Progenitor cell of endocrine pancreas (in vitro differentiated cells): ENCODE measurements at places on chromosomes 1 and 21.

GRCh38 chr1:1431845-1432273 lies 3.6 kb upstream of the VWA1 start:
- DNase-seq, result no peak

GRCh38 chr1:206455666-206456344 lies 14.5 kb upstream of the IKBKE start:
- DNase-seq, result no peak

GRCh38 chr1:27383039-27383605 lies at the start of gene CD164L2:
Gene CD164L2, minus strand, starts transcription at chr1:27383333. Its CDS starts 94 bp downstream, at chr1:27383239.
- DNase-seq, result peak; percentile 61

GRCh38 chr1:114467491-114467890 lies 43.5 kb downstream of the TRIM33 start:
- DNase-seq, result no peak

- no peak for DNase-seq
Observed at GRCh38 chr21:31730712-31731055, 1.2 kb downstream of the SCAF4 start.
